WTC11 (cell line): ENCODE measurements at places on chromosomes 4 and X. TPM values are rescaled to one million over a fixed set of nuclear protein-coding genes. Genes with fewer than 3 reads are reported as not detected.

The NDST3 gene
- 0.30 to 0.39 TPM (median 0.37 TPM) in 3 replicates for total RNA-seq

The SHISA3 gene
- 5.6 to 6.0 TPM (median 5.7 TPM) in 3 replicates for total RNA-seq

The ARX gene
- 0.07 TPM in 1 of 3 replicates, not detected in the others for total RNA-seq

DNA sequence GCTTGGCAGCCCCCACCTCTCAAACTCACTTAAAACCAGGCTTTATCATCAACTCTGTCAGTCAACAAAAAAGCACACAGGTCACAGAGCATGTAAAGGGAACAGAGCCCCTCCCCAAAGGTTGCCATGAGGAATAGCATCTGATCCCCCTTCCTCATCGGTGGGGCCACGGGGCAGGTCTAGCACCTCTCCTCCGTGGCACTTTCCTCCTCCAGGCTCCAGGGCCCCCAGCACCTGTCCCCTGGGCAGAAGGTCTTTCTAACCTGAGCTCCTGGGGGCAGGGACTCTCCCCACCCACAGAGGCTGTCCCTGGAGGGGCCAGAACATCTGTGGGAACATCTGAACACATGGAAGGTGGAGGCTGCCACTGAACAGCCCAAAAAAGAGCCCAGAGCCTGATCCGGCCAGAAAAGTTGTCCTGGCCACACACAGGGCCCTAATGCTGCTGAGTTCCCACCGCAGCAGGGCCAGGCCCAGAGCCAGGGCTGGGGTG is 65.7 kb downstream of the ZFYVE28 start:
- H3K4me1 ChIP-seq, result no peaks in the 10 kb centered on the region
- no peaks in the 10 kb centered on the region for H3K27me3 ChIP-seq
- no peaks in the 10 kb centered on the region for H3K36me3 ChIP-seq
- DNase-seq, result no peak
- no peak overlapping the region for H3K27ac ChIP-seq

- peaks cover 10% of the 10 kb centered on the region for H3K4me1 ChIP-seq
- no peak overlapping the region for H3K27ac ChIP-seq
- H3K4me3 ChIP-seq, result no peak overlapping the region
Measured at GRCh38 chrX:13074297-13075262, 30.2 kb upstream of the FAM9C start.

DNA sequence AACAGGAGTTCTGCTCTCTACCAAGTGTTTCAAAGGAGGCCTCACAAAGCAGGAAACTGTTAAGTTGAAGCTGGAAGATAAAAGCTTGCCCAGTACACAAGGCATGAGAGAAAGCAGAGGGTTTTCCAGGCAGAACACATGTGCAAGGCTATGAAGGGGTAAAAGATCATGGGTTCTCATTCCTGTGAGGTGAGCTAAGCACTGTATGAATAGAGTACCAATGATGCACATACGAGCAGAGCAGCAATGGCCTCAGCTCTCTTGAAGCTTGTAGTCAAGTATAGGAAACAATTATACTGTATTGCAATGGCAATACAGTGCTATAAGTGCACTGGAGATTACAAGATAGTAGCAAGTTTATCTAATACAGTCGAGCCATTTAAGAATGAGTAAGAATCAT is 18.0 kb downstream of the TTC29 start:
- peaks cover 7% of the 10 kb centered on the region for H3K4me1 ChIP-seq
- H3K27ac ChIP-seq, result no peak overlapping the region
- H3K4me3 ChIP-seq, result no peak overlapping the region
- DNase-seq, result no peak
- no peaks in the 10 kb centered on the region for H3K27me3 ChIP-seq

DNA sequence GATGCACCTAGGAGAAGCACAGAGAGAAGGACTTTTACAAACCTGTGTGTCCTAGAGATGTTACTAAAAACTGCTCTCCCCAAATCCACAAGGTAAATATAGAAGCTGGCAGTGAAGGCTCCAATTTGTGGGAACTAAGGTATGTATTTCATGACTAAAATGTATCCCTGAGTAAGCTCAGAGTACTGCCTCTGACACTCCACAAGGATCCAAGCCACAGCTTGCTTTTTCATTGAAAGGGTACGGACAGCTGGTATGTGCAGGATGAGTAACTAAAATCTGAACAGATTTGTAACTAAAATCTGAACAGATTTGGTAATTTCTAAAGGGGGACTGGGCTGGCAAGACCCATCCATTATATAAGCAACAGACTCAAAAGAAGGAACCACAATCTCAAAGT is 187.6 kb downstream of the DCLK2 start:
- no peak for DNase-seq
- no peak overlapping the region for H3K27ac ChIP-seq
- peaks cover 10% of the 10 kb centered on the region; the same call in 1 of the 2 replicates for H3K4me1 ChIP-seq
- no peak overlapping the region for H3K4me3 ChIP-seq
- H3K27me3 ChIP-seq, result no peaks in the 10 kb centered on the region
